ENCODE measurements at places on chromosomes 1 and 21.

- DNase-seq = no peak
Observed at GRCh38 chr1:115929881-115930280, 46.4 kb upstream of the SLC22A15 start.

DNA sequence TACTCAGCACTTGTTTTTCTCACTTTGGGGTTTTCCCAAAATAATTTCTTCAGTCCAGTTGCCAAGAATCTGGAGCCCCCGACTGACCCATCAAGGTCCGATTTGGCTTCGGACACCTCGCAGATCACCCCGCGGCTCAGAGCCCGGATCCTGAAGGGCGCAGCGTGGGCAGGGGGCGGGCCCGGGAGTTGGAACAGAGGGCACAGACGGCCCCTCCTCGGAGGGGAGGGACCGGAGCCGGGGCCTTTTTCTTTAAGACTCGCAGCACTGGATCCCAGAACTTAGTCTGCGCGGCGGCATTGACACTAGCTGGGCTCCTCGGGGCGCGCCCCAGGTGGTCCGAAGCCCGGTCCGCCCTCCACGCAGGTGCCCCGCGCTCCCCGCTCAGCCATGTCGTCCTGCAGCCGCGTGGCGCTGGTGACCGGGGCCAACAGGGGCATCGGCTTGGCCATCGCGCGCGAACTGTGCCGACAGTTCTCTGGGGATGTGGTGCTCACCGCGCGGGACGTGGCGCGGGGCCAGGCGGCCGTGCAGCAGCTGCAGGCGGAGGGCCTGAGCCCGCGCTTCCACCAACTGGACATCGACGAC is at the start of gene CBR3:
Gene CBR3, plus strand, starts transcription at position 277 of the 588 bp plus-strand sequence. Its CDS starts 114 bp downstream, at position 391.
- no peak for DNase-seq

DNA sequence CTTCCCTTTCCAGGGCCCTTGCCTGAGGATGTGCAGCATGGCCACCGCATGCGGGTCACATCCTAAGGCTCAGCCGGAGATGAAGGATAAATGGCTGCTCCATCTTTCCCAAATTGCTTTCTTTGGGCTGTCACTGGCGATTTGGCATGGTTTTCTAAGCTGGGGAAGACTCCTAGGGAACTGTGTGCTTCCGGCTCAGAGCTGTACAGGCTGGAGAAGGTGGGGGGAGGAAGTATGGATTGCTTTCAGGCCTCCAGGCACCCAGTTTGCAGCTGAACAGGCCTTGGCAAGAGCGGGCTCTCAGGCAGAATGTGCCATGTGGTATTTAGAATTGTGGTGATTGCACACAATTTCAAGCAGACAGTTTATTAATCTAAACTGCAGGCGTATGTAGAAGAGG is 48.9 kb downstream of the TMEM53 start:
- no peak for DNase-seq

DNA sequence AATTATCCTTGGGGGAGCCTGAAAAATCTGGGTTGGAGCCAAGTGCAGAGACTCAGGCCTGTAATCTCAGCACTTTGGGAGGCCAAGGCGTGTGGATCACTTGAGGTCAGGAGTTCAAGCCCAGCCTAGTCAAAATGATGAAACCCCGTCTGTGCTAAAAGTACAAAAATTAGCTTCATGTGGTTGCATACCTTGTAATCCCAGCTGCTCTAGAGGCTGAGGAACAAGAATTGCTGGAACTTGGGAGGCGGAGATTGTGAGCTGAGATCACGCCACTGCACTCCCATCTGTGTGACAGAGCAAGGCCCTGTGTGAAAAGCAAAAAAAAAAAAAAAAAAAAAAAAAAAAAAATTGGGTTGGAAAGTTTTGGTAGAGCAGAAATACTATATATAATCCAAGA is 1563.6 kb upstream of the PRMT6 start:
- DNase-seq = no peak

DNA sequence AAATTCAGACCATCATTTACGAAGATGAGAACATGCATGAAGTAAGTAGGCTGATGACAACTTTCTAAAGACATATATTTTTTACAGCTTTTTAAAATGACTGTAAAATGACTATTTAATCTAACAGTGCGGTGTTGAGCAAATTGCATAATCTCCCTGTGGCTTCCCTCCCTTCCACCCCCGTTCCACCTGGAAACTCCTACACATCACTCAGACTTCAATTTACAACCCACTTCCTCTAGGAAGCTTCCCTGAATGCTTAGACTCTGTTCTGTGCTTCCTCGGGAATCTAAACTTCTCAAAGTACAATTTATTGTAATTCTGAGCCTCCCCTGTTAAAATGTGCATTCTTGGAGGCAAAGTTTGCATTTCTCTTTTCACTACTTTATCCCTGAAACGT is 354.9 kb downstream of the DPYD start:
- DNase-seq = no peak

DNA sequence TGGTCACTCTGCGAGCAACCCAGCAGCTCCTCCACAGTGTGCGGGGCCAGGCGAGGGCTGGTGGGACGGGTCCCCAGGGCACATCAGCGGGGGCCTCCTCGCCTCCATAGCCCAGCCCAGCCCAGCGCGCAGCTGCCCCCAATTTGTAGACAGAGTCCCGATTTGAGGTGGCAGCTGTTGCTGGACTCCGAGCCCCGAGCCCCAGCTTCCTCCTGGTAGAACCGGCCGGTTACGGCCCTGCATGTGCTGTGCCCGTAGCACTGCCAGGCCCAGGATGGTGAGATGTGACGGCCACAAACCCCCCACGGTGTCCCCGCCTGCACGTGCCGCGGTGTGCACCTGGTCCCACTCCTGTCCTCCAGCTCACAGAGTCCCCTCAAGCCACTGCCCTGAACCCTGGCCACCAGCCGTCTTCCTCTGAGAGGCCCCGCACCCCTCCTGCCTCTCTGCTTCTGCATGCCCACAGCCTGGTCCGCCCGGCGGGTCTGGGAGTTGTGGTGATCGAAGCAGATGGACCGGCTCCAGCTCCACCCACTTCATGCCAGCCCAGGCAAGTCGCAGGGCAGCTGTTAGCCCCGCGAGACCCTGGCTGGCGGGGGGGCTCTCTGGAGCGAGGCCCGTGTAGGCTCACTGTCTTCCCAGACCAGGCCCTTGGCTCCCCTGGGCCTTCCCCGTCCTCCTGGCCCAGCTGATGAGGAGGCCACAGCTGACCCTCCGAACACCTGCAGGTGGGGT is 55.5 kb downstream of the MORN1 start:
- no peak for DNase-seq

DNA sequence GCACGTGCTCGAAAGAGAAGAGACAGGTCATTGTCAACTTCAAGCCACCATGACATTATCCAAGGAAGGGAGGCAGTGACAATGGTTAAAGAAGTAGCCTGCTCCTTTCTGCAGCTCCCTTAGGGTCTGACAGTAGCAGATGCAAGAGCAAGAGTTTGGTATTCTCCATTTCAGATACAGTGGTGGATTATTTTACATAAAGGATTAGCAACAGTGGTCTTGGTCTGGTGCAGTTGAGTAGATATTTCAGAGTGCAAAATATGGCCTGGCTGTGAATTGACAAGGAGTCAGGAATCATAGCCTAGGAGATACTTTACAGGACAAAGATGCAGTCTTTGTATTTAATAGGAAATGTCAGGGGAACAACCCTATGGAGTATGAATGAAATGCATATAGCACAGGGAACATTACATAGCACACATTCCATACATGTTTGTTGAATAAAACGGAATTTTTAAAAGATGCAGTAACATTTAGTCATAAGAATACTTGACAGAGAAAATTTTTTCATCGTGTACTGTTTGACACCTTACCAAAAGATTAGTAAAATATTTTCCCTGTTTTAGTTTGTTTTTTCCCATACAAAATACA is 41.8 kb downstream of the CHRM3 start:
- no peak for DNase-seq

DNA sequence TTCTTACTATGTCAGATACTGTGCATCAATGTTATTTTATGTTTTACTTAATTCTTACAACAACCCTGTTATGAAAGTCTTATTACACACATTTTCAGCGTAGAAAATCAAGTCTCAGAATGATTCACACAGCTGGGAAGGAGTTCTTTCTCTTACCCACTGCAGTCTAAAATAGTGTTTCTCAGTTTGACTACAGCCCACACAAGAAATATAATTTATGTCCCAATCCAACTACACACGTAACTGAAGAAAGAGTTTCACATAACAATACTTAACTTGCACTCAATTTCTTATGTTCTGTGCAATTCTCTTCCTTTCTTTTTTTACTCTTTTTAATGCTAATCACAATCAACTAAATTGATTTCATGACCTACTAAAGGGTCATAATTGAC is 252.8 kb upstream of the ADGRL2 start:
- DNase-seq = no peak

DNA sequence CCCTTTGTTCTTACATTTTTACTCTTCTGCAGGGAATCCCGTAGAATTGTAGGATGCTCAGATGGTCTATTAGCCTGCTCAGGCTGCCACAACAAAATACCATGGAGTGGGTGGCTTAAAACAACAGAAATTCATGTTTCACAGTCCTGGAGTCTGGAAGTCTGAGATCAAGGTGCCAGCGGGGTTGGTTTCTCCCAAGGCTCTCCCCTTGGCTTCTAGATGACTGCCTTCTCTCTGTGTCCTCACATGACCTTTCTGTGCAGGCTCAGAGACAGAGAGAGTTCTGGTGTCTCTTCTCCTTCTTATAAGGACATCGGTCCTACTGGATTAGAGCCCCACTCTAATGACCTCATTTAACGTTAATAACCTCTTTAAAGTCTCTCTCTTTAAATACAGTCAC is 41.7 kb downstream of the HUNK start:
- no peak for DNase-seq

DNA sequence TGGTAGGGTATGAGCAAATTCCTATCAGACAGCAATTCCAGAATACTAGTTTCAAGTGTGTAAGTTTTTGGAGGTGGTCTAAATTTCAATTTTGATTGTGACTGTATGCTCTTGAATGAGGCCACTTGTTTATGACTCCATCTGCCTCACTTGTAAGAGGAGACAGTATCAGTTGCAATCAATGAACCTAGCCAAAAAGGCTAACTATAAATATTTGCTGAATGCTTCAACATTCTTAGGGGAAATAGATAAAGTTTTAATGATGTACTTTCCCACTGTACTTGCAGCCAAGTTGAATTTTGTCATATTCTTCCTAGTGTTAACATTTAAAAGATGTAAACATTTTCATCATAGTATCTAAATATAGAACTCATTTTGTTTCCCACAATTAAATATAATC is 32.1 kb upstream of the RWDD3 start:
- DNase-seq = no peak

- no peak for DNase-seq
Observed at GRCh38 chr1:46480959-46481646, 8.5 kb upstream of the DMBX1 start.

GRCh38 chr1:109213345-109213823 is 334 bp upstream of the SARS1 start:
- no peak for DNase-seq

DNA sequence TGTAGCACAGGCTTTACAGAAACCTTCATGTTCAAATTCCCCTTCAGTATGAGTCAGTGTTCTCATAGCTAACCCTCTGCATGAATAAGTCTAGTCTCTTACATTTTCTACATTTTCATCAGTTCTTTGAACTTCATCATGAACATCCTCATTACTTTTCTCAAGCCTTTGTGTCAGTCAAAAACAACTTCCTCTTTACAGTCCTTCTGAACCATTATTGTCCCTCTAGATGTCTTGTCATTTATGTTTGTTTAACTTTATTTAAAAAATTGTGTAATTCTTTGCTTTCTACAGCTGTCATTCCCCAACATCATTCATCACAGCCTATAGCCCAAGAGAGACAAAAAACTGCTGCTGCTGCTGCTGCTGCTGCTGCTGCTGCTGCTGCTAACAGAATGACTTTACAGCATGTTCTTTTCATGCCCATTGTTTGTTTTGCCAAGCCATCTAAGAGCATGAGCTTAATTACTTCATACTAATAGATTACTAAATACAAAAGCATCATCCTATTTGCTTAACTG is 133.1 kb downstream of the LRRC40 start:
- DNase-seq = no peak

DNA sequence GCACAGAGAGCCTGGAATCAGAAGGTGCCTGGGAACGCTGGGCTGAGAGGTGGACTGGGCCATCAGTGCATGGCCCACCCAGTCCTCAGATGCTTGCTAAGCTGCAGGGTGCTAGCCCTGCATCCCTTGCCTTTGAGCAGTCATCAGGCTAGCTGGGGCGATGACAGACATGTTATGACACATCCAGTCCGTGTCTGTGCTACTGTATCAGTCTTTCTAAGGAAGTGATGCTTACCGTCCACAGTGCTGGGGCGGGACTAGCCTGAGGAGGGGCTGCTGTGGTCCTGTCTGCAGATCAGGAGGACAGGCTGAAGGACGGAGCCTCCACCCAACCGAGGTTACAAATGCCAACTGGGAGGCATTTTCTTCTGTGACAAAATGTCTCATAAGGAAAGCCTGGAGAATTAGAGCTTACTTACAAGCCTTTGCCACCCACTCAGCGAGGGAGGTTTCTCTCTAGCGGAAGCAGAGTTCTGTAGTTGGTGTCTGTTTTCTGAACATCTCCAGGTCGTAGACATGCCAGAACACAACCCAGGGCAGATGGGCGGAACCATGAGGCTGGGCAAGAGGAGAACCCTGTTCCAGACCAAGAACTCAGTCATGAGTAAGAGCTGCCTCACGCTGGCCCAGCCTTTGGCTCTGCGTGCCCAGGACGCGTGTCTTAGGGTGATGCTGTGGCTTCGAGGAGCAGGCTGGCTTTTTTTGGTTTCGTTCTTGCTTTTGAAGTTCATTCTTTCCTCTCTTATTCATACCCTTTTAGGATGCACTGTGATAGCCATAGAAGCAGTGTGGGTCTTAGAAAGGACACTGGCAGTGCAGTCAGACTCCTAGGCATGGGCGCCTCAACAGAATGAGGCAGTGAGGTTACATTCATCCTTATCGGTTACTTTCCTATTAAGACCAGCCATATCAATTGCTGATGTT is 14.3 kb downstream of the SLFNL1 start:
- DNase-seq = no peak

GRCh38 chr1:89604414-89604735 is 28.5 kb upstream of the LRRC8C start:
- no peak for DNase-seq

DNA sequence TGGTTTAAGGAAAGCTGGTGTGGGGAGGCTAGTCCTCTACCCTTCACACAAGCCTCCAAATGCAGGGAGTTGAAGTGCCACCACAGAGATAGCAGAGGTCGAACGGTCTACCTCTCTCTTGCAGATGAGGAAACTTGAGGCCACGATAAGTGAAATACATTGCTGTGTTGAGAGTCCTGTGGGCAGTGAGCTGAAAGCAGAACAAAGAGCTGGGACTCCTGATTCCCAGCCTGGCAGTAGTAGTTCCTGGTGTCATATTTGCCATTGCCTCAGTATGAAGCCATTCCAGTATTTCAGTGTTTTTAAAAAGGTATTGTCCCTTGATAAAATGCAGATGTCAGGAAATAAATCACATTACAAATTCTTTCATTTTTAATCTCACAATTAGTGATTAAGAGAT is 28.6 kb downstream of the AK4 start:
- DNase-seq = no peak

- no peak for DNase-seq
Observed at GRCh38 chr21:16279731-16280581, 550.2 kb downstream of the USP25 start.

GRCh38 chr1:57966751-57967406 is 543.0 kb upstream of the DAB1 start:
- no peak for DNase-seq
